ENCODE measurements at places on chromosomes 5 and 9.
A peak's percentile ranks its signal among the peaks of the same experiment; 100 is the strongest.

GRCh38 chr5:178391480-178391879 is 158.9 kb upstream of the PHYKPL start:
- DNase-seq, result no peak

GRCh38 chr5:151651997-151652645 is 34.6 kb downstream of the SPARC start:
- peak; percentile 40 for DNase-seq

DNA sequence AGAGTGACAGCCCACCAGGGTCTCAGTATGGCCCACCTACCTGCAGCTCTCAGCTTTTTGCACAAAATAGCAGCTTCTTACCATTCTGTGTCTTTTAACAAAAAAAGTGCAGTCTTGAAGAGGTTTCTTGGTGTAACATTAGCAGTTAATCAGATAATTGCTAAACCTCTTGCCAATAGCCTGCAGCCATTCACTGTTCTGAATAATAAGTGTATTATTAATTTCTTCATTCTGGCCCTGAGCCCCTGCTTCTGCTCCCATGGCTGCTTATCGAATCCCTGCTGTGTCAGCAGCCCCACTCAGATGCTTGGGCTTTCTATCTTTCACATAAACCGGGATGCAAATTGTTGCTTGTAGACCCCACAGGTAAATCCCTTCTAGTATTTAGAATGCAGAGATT is 485.9 kb downstream of the CAAP1 start:
- DNase-seq, result no peak

GRCh38 chr5:42751044-42751443 is 5.6 kb upstream of the CCDC152 start:
- no peak for DNase-seq

DNA sequence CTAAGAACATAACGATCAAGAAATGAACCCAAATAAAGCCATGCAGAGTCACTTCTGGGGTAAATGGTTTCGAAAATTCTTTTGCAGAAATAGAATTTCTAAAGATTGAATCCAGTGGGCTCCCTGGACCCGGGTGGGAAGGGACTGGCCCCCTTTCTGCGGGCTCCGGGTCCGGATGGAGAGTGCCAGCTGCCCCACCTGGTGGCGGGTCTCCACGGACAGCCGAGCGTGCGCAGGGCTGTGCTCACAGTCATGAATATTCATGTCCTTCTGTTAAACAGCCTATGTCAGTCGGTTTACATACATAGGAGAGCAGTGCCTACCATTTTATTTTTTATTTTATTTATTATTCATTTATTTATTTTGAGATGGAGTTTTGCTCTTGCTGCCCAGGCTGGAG is 4.7 kb upstream of the PPP1R26 start:
- DNase-seq, result no peak

DNA sequence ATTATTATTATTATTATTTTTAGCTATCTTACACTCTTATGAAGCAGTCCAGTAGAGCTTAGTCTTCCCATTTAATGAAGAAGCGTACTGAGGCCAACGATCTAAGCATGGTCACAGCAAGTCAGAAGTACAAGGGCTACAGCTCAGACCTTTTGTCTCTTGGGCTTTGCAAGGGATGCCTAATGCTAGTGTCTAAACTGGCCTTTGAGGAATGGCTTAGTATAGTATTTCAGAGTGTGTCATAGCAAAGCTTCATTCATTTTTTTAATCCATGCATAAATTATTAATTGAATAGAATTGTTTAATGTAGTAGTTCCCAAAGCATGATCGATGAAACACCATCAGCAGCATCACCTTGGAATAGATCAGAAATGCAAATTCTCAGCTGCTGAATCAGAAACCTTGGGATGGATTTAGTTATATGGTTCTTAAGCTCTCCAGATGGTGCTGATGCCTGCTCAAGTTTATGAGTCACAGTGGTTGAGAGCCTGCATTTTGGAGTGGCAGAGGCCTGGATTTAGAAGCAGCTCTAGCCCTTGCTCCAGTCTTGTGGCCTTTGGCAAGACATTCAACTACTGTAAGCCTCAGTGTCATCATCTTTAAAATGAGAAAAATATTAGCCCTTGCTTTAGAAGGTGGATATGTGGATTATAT is 6.1 kb downstream of the IL12B start:
- no peak for DNase-seq

- no peak for DNase-seq
These were observed 2.8 kb upstream of the ADAMTS12 start for GRCh38 chr5:33894566-33894965.

- DNase-seq, result no peak
These were observed 4.7 kb upstream of the CPEB4 start for GRCh38 chr5:173883347-173883924.

DNA sequence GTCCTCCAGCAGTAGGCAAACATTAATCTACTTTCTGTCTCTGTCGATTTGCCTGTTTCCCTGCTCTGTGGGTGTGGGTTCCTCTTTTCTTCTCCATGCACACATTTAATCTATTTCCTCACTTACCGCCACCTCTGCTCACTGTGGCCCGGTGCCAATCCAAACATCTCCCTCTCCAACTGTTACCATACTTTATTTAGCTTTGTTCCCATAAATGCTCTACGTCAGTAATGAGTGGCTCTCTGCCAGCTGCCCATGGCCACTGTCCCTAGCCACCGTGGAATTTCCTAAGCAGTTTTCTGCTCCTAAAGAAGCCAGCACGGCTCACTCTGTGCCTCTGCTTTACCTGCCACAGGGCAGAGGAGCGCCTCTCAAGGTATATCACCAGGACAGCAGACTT is 19.5 kb upstream of the GOLPH3 start:
- DNase-seq, result no peak

GRCh38 chr9:127424676-127424999 is 456 bp downstream of the ZNF79 start:
- DNase-seq, result no peak

DNA sequence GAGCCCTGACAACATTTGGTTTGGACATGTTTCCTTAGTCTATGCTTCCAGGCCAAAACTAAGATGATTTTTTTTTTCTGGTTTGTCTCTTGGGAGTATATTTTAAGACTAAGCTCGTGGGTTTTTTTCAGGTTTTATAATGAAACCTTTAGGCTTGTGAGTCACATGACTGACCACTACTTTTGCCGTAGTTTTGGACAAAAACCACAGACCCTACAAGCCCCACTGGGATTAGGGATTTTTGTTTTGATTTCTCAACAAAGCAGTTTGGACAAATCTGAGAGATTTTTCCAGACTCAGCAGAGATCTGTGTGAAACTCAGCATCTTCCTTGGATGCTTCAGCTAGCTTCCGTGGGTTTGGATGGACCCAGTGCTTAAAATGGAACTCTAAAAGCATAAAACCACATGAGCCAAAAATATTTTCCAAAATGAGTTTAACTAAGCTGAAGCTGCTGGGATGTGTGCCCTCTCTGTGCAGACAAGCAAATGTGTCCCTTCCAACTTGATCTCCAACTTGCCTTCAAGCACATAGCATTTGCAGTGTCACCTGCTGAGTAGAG is 70.3 kb upstream of the SMIM15 start:
- DNase-seq, result no peak

DNA sequence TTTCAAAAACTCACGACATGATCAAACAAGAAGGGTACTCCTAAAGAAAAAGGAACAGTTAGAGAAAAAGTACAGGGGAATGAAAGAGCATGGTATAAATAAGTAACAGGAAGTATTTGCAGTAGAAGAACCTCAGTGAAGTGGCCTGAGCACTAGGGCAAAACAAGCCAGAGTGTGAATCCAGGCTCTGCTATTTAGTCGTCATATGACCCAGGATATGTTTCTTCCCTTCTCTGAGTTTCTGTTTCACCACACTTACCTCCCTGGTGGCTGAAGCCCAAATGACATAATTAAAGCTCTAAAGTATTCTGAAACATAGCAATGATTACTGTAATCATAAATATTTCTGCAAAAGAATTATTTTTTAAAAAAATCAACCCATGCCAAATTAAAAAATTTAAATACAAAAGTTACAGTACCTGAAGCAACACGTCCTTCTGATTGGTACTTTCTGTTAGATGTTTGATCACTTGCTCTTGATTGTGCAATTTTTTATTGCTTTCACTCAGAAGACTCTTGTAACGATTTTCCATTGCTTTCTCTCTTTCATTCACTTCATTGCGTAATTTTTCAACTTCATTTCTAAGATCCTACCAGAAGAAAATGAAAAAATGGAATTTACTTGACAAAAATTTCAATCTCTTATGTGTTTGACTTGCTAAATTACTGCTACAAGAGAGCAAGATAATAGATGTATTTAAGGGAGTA is 88.9 kb downstream of the CDK5RAP2 start:
- no peak for DNase-seq

DNA sequence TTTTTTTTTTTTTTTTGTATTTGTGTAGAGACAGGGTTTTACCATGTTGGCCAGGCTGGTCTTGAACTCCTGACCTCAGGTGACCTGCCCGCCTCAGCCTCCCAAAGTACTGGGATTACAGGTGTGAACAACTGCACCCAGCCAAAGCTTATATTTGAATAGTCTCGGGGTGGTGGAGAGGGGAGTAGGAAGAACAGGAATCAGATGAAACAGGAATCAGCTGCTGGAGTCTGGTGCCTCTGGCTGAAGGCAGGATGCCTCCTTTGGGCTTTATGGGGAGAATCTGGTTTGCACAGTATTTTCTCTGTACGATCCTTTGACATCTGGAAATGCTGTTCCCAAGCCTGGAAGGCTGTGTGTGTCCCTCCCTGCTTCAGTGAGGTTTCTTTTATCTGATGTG is 10.9 kb downstream of the C5orf52 start:
- DNase-seq, result no peak

DNA sequence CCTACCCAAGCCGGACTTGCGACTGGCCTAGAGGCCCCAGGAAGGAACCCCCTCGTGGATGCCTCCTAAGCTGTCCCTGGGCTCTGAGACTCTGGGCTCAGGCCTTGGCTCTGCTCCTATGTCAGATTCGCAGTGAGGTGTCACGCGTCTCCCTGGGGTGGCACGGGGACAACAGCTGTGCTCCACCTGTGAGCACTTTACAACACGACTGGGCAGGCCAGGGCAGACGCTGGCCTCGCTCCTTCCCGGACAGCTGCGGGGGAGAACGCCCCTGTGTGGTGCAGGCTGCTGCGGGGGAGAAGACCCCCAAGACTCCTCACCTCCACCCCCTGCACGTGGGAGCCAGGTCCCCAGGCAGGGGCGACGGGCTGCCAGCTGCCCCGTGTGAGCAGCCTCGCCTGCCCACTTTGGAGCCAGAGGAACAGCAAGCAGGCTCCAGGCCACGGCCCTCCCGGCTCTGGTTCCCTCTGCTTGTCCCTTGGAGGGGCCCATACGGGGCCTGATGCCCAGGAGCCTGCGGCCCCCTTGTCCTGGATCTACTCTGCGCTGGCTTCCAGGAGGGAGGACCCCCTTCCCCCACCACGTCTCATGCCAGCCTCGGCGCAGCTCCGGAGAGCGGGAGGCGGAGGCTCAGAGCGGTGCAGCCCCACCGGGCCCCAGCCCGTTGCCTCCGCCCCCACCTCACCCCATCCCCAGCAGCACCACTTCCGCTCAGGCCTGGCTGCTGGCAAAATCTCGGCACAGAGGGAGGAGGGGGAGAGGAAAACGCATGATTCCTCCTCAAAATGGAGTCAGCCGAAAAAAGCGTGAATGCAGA is 36.0 kb downstream of the SARDH start:
- DNase-seq, result peak; percentile 57

GRCh38 chr9:92714787-92715487 is 45.0 kb upstream of the IPPK start:
- DNase-seq, result no peak

- DNase-seq, result no peak
These were observed 14.4 kb downstream of the SEC24A start for GRCh38 chr5:134662971-134663370.

DNA sequence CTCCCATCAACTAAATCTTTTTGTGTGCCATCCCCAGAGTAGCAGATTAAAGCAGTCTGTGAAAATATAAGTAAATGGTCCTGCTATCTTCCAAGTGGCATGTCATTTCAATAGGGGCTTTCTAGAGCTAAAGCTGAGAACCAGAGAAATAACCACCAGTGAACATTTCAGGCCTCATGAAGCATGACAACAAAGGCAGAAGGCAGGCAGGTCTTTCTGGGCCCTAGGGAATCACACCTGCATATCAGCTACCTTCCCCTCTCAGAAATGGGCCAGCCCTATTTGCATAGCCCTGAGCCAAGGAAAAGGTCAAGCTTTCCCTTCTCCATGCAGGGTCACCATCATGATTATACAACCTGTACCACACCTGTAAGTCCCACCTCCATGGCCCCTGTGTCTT is 205.3 kb downstream of the DEPDC1B start:
- no peak for DNase-seq

- DNase-seq, result no peak
These were observed 1778.8 kb upstream of the CDH6 start for GRCh38 chr5:29414681-29415080.

DNA sequence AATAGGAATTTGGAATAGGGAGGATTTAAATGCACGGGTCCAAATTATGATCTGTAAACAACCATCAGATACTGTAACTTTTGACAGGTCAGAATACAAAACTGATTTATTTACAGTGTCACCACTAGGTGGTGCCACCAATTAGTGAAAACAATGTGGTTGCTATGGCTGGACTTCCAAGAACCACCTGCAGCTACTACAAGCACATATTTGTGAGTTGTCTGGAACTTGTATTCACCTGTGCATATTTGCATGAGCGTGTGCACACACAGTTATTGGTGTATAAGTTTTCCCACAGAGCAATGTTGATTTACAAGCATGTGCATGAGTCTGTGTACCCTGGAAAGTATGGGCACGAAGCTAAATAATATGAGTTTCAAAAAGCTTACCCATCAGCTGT is 3.0 kb upstream of the HRCT1 start:
- DNase-seq, result peak; percentile 20

- DNase-seq, result no peak
These were observed 11.7 kb upstream of the TENT4A start for GRCh38 chr5:6701491-6701890.

GRCh38 chr9:114804505-114804904 is 1.3 kb downstream of the TNFSF15 start:
- DNase-seq, result no peak

DNA sequence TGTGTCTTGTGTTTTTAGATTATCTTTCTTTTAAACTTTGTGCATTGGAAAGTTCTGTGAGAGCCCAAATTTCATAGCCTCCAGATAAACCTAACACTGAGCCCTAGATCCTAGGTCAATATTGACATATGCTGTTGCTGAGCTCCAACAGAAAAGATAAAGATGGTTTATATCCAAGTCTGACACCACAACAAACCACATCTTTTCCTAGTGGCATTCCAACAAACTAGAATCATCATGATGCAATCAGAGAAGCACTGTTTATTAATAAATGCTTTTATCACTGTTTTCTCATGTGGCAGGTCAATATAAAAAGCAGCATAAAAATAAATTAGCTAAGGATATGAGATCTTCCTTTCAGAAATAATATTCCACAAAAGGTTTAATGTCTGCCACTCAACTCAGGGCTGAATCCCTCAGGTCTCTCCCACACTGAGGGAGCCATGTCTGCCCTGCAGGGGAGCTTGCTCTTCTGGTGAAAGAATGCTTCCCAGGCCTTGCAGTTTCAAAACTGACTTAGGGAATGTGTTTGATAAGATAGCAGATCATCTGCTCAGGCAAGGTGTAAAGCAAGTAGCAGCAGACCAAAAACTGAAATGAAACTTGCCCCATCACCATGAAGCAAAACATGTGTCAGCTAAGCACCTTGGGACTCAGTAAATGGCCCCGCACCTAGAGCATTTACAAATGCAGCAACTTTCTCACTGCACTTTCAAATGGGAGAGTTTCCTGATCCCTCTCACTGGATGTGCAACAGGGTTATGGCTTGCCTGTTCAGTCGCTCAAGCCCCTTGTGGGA is 493.0 kb downstream of the AGTPBP1 start:
- DNase-seq, result no peak

- DNase-seq, result no peak
These were observed 81.9 kb downstream of the MED27 start for GRCh38 chr9:131997779-131998178.

All from stimulated activated CD4-positive, alpha-beta T cell treated with anti-CD3 and anti-CD28 coated beads, TNF-alpha, amount 100 ng/mL, for 4 hours (primary cell).